Regular cardiac myocyte (primary cell): ENCODE measurements at places on chromosomes 11 and 22. TPM values are rescaled to one million over a fixed set of nuclear protein-coding genes. Genes with fewer than 3 reads are reported as not detected.

Gene SH3BP1
- total RNA-seq: 7.9 and 11.3 TPM in 2 replicates

Gene APOL1
- total RNA-seq: 28.0 and 85.1 TPM in 2 replicates

Gene JRKL
- 16.9 and 19.6 TPM in 2 replicates for total RNA-seq

Gene TIGD3
- under 0.01 and 0.19 TPM in 2 replicates for total RNA-seq

Gene MYO7A
- under 0.01 TPM in 2 replicates for total RNA-seq

Gene NLRP14
- total RNA-seq: under 0.01 and 0.19 TPM in 2 replicates
